AML-193 (cell line): ENCODE measurements at places on chromosomes 3 and 15.

DNA sequence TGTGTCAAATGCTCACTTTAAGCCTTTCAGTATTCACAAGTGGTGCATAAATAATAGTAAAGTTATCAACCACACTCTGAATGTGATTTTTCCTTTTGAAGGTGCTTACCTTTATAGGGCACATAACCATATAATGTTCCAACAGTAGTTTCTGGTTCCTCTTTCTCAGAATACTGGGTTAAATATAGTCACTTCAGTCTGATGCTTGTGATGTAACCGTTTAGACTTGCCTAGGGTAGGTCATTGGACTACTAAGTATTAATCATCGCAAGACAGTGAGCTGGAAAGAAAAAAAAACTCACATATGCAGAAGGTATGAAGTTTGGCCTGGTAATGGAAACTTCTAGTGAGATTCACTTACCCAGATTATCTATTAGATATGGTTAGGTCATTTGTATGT lies 1.9 kb downstream of the KBTBD8 start:
- peak; percentile 94 for DNase-seq

DNA sequence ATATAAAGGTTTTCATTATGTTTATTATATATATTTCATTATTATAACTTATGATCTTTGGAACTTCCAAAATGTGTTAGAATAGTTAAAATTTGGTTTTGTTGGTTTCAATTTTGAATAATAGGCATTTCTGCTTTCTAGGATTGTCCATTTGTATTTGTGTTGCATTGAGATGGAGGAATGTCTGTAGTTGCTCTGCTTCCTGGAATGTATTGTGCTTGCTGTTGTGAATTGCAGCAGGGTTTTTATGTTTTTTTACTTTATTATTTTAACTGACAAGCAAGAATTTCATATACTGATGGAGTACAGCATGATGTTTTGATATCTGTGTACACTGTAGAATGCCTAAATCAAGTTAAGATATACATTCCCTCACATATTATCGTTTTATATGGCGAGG lies 247.4 kb downstream of the XXYLT1 start:
- DNase-seq = no peak

- no peak for DNase-seq
These were observed 8.5 kb upstream of the IL17RD start for GRCh38 chr3:57173687-57174086.

GRCh38 chr3:145639875-145640274 lies 521.1 kb downstream of the PLOD2 start:
- no peak for DNase-seq

DNA sequence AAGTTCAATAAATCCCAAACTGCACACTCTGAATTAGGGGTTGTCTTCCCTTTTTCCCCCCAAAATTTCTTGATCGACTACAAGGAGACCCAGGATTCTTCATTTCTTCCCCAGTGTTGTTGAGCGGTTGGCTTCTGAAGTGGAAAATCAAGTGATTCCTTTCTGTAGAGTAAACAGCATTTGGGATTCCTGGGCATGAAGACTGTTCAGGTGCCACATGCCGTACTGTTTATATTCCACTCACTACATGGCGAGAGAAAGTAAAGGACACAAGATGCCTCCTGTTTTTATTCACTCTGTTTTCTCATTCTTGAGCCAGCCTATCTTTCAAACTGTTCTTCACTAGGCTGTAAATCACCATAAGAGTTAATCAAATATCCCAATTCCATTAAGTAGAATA lies 12.6 kb downstream of the FSTL1 start:
- no peak for DNase-seq

DNA sequence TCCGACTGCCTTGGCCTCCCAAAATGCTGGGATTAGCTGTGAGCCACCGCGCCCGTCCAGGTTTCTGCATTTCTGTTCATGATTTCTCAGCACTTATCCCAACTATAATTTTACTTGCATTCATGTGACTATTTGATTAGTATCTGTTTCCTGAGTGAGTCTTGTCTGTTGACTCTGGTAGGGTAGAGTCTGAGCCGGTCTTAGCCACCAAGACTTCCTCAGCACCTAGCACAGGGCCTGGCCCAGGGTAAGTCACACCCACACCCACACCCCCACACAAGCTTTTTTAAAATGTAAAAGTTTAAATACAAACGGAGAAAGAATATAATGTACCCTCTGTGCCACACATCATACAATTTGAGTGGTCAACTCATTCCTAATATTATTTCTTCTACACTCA lies 3.1 kb upstream of the SPATA12 start:
- no peak for DNase-seq

DNA sequence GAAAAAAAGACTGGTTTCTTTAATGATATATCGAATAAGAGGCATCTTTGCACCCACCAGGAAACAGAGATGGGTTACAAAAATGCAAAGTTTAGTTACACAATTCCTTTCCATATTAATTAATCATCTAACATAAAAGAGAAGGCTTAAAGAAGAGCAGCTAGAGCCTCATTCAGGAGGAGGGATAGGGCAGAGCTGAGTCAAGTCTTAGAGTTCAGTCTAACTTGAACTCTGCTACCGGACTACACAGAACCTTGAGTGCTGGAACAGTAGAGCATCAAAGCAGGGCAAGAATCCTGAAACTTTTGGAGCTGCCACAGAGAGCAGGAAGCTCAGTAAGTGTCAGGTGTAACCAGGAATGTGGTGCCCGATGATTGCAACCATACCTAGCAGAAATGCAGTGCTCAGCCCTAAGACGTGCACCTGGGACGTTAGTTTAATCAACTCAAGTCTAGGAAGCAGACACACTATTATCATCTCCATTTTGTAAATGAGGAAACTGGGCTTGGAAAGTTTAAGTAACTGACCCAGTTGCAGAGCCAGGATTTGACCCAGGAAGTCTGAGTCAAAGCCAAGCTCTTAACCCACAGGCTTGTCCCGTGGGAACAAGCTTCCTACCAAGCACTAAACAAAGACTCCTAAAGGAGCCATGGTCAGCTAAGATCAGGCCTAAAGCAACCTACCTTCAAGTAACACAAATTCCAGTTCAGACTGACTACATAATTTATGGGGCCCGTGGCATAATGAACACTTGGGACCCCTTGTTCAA lies 187.4 kb downstream of the FOXP1 start:
- DNase-seq = peak; percentile 20

- DNase-seq = no peak
These were observed 55.5 kb downstream of the LRRC28 start for GRCh38 chr15:99306694-99307338.

DNA sequence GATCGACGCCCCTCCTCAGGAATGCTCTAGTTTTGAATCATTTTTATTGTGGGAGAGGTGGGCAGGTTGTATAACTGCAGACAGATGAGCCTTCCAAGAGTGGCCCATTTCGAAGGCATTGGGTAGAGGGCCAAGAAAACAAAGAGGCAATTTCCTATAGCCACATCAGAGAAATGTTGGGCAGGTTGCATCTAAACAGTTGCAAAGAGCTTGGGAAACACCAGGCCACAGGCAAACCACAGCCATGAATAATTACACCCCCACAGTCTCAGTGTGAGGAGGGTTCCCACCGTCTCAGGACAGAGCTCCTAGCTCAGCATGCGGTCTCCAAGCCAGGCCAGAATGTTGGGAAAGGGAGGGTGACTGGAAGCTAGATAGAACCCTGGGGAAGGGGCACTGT lies 257.3 kb downstream of the ABHD5 start:
- DNase-seq = no peak

DNA sequence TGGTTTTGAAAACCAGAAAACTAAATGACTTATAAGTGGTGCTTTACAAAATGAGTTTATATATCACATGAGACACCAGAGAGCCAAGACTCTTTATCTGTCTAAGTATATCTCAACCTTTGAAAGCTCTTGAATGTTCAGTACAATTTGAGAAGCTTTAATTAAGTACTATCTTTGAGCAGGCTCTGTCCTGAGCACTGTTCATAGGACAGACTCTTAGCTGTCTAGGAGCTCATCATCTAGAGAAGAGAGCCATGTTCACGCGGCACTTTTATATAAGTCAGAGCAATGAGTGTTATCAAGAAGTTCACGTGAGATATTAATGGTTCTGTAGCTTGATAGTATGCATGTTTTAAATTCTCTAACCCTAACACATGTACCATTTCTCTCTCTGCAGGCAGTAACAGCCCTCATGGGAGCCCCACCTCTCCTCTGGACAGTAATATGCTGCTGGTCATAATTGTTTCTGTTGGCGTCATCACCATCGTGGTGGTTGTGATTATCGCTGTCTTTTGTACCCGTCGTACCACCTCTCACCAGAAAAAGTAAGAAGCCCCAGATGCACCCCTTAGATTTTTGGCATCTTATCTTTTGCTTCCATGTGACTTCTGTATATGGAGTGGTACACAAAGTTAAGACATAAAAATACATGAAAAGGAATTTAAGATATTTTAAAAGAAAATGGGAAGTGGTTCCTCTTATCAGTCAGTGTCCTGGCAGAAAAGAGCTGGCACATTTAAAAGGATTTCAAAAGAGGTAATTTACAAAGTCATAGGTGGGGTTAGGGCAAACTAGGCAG lies 86.0 kb downstream of the HCN4 start:
- no peak for DNase-seq

- no peak for DNase-seq
These were observed 1.0 kb downstream of the TMCC1 start for GRCh38 chr3:129892486-129892856.

GRCh38 chr3:32822609-32823498 lies 5.1 kb downstream of the TRIM71 start:
- DNase-seq = no peak

GRCh38 chr3:133851266-133851906 lies 44.3 kb downstream of the RAB6B start:
- no peak for DNase-seq

- no peak for DNase-seq
These were observed 53.9 kb upstream of the TASOR start for GRCh38 chr3:56737006-56737405.

DNA sequence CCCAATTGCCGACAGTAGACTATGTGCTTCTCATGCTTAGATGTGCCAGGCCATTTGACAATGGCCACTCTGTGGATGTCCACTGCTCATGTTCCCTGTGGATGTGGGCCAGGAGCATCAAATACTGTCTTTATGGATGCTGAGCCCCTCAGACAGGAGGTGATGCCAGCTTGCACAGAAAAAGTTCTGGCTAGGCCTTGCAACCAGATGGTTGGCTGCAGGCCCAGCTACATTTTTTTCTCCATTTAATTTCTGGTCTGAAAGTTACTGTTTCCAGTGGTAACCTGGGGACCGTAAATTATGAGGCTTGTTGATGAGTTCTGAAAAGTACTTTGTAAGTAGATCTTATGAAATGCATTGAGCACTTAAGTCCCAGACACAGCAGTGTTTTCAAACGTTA lies 228.5 kb downstream of the CHL1 start:
- DNase-seq = no peak

DNA sequence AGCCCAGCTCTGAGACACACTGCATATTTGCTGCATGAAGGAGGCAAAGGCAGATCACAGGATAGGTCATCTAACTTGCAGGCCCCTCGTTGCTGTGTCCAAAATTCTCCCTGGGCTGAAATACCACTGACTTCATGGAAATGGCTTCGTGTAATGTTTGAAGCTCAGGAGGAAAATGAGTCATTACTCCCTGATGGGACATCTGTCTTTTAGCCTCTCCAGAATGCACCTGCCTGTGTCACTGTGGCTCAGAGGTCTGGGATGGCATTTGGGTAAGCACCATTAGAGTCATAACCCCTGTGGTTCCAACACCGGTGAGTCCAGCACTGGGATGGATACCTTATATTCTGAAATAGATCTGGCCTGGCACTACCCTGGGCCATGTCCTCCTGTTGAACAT lies 51.5 kb downstream of the IL12A start:
- no peak for DNase-seq

DNA sequence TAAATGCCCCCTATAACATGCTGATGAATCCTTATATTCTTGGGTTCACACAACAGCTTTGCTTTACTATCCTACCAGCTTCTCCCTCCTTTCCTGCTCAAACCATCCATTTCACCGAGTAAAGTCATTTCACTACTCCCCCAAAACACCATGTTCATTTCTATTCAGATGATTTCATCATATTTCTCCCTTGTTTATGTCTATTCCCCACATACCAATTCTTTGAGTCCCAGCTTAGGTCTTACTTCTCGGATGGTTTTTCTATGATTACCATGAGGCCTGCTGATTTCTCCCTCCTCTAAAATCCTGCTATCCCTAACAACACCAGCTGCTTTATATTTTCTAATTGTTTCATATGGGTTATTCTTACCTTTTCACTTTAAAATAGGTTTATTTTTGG lies 231.4 kb downstream of the TIGIT start:
- DNase-seq = no peak

DNA sequence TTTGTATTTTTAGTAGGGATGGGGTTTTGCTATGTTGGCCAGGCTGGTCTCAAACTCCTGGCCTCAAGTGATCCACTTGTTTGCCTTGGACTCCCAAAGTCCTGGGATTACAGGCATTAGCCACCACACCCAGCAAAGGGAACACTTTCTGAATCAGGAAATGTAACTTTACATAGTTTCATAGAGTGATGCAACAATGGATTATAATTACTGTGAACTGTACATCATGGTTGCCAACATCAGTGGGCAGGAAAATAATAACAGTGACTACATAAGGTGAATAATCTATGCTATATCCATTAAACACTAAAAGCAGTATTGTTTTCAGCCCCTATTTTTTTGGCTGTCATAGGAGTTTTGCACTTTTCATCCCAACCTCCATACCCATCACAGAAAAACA lies 5.0 kb upstream of the KPNA1 start:
- DNase-seq = no peak

- DNase-seq = no peak
These were observed 120.6 kb downstream of the CD47 start for GRCh38 chr3:107969994-107970819.

DNA sequence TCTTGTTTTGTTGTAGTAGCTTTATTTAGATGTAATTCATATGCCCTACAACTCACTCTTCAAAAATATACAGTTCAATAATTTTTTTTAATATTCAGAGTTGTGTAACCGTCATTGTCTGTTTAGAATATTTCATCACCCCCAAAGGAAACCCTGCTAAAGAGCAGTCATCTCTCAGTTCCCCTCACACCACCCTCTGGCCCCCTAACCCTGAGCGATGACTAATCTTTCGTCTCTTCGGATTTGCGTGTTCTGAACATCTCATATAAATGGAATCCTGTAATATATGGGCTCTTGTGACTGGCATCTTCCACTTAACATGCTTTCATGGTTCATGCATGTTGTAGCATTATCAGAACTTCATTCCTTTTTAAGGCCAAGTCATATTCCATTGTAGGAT lies 183.8 kb downstream of the ATG7 start:
- peak; percentile 20 for DNase-seq

- DNase-seq = no peak
These were observed 5.9 kb downstream of the ARPP21 start for GRCh38 chr3:35645189-35645588.

GRCh38 chr3:186917512-186918312 lies 12.6 kb upstream of the ST6GAL1 start:
- no peak for DNase-seq

DNA sequence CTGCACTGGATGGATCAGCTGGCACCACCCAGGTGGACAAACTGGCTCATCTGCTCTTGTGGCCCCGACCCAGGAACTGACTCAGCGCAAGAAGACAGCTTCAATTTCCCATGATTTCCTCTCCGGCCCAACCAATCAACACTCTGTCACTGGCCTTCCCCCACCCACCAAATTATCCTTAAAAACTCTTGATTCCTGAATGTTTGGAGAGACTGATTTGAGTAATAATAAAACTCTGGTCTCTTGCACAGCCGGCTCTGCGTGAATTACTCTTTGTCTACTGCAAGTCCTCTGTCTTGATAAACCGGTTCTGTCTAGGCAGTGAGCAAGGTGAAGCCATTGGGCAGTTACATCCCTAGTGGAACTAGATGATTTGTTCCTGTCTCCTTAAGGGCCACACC lies 16.1 kb downstream of the BDH1 start:
- DNase-seq = no peak
